CD4-positive, alpha-beta T cell treated with Interferon gamma for 1 hour (primary cell): ENCODE measurements at places on chromosomes 7 and 10.

- no peak for DNase-seq
These were observed 50.8 kb downstream of the ESYT2 start for GRCh38 chr7:158778471-158778870.

DNA sequence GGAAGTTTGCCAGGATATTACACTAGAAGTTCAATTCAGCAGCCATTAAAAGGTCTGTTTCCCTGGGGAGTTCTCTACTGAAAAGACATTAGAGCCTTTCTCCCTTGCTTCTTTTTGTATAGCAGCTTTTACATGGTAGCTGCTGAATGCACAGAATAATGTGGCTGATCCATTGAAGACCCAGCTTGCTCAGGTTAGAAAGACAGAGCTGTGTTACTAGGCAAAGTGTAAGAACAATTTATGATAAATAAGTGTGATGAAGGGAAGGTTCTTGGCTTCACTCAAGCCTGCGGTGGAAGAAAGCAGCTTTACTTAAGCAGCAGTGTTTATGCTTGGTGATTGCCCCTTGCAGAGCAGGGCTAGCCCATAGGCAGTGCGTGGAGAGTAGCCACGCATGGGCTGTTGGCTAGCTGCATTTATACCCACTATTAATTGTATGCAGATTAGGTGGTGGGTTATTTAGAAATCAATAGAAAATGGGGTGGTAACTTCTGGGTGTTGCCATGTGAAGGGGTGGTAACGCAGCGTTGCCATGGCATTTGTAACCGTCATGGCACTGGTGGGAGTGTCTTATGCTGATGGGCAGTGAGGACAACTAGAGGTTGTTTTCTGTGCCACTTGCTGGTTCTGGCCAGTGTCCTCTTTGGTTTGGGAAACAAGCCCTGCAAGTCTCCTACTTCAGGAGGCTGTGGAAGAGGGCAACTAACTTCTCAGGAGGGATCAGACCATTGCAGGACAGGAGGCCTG is 942.9 kb downstream of the NRG3 start:
- no peak for DNase-seq

- no peak for DNase-seq
These were observed 67.3 kb downstream of the DAGLB start for GRCh38 chr7:6380310-6381095.

DNA sequence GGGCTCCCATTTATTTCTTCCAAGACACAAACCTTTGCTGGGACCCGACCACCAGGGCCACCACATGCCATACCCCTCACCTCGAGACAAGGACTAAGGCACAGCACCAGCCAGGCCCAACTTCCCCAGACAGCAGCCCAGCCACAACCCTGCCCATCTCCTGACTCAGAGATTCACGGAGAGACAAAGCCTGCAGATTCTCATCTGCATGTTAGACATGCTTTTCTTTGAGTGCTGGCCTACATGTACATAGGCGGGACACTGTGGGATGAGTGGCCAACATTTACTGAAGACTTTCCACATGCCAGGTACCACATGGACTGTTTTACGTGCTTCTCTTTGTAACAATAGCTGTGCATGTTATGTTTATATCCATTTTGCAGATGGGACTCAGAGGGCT is 221.3 kb upstream of the ZMIZ1 start:
- no peak for DNase-seq

DNA sequence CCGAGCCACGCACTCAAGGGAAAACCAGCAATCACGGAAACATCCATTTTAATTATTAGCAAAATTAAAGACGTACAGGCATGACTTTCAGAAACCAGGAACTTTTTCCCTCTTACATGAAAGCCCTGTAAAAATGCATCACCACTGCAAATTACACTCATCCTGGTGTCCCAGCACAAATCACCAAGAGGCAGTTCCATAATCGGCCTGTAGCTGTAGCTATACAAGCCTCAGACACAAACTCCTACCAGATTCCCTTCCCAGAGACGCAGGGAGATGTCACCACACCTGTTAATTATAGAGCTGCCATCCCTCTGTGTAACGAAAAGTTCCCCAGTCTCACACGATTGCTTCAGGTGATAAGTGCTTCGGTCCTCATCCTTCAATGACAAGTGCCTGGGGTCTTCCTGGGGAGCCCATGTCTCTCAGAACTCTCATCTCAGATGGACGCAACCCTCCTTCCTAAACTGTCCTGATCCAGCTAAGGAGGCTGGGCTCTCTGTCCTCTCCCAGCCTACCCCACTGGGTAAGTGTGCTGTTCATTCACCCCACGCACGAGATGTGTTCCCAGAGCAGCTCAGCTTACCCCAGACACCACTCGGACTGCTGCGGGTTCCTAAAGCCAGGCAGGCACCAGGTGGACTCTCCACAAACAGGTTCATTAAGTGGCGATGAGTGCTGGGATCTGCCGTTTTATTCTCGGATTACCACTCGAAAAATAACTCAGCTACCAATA is 5.9 kb downstream of the FGFR2 start:
- no peak for DNase-seq
